ENCODE measurements at places on chromosomes 5 and 9.

DNA sequence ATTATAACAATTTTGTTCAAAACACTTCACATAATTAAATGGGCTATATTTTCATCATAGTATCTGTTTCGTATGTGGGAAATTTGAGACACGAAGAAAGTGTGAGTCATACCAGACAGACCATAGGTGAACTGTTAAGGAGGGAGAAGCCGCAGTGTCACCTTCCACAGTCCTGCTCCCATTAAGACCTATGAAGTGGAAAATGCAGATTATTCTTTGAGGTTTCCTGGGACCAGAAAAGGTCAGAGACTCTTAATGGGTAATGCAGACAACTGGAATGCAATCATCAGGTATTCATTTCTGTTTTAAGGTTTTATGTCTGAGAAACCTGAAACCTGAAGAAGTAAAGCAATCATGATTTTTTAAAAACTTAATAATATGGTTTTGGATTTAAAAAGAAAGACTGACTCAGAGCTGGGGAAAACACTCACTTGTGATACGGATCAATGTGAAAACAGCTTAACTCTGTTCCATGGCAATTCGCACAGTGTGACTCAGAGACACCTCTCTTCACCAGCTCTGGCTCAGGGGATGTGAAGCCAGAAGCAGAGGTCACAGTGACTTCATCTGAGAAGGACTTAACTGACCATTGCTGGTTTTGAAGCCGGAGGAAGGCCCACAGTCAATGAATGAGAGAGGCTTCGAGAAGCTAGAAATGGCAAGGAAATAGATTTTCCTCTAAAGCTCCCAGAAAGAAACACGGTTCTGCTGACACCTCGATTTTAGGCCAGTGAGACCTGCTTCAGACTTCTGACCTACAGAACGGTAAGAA, 17.2 kb upstream of the GCNT1 start:
- peak; percentile 30 for DNase-seq

GRCh38 chr5:3878267-3878666, 282.6 kb downstream of the IRX1 start:
- DNase-seq, result no peak

GRCh38 chr5:10527281-10527950, 36.5 kb upstream of the ANKRD33B start:
- no peak for DNase-seq

DNA sequence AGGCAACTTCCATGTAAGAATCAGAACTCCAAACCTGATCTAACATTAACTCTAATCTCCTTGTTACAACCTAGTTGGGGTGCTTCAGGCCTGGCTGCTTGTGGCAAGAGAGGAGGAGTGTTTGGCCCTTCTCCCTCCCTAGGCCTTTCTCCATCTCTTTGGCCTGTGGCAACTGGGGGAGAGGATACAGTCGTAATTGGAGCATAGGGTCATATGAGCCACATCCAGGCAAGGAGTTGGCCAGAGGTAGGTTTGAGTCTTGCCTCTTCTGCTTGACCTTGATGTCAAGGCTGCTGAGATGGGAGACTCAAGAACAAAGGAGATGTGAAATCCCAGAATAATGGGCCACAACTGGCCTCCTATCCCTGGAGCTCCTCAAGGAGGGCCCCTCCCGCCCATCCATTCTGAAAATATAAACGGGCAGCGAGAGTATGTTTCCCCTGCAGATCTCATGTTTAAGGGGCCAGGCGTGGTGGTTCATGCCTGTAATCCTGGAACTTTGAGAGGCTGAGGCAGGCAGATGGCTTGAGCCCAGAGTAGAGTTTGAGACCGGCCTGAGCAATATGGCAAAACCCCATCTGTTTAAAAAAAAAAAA, 59.3 kb upstream of the ANGPTL2 start:
- no peak for DNase-seq

GRCh38 chr5:4942831-4943178, 197.3 kb upstream of the ADAMTS16 start:
- no peak for DNase-seq

GRCh38 chr5:30287890-30288289, 905.6 kb upstream of the CDH6 start:
- DNase-seq, result no peak

- DNase-seq, result no peak
Observed at GRCh38 chr9:14025741-14026140, 288.2 kb downstream of the NFIB start.

DNA sequence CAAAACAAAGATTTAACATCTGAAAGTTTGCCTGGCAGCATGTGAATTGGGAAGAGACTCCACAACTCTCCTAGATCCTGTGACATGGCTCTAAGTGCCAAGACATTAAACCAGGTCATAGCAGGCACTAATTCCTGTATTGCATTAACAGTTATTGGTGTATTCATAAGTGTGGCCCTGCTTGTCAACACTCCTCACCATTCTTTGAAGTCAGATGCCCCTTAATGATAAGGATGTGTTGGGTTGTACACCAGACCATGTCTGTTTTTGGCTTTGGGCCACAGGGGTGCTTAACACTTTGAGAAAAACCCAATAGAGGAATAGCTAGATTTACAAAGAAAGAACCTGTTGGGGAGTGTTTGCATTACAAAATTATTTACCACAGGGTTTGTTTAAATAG, 43.4 kb upstream of the PDE8B start:
- no peak for DNase-seq

GRCh38 chr5:53110156-53110555, 599 bp upstream of the MOCS2 start:
- no peak for DNase-seq

- DNase-seq, result no peak
Observed at GRCh38 chr9:134211811-134212485, 47.6 kb upstream of the RNU6ATAC start.

DNA sequence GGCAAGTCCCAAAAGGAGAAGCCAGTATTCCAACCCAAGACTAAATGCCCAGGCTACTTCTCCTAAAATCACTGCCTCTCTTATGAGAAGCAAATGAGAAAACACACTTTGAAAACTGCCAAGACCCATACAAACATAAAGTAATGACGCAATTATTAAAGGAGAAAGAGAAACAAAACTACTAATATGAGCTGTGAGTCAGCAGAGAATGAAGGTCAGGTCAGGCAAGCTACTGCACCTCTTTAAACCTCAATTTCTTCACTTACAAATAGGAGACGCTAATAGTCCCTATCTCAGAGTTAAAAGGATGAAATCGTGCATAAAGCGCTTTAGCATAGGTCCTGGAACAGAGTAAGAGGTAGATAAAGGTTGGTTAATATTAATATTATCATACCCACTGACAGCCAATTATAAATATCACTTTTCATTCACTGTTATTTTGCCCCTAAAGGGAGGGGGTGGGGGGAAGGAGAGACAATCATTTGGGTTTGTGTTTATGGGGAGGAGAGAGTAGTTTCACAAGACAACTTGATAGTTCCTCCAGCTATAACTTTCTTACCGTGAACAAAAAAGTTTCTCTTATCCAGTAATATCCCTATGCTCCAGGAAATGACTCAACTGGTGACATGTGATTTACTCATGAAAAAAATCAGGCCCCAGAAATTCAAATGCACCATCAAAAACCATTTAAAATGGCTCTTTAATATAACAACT, 3.6 kb downstream of the PSMB7 start:
- DNase-seq, result no peak

DNA sequence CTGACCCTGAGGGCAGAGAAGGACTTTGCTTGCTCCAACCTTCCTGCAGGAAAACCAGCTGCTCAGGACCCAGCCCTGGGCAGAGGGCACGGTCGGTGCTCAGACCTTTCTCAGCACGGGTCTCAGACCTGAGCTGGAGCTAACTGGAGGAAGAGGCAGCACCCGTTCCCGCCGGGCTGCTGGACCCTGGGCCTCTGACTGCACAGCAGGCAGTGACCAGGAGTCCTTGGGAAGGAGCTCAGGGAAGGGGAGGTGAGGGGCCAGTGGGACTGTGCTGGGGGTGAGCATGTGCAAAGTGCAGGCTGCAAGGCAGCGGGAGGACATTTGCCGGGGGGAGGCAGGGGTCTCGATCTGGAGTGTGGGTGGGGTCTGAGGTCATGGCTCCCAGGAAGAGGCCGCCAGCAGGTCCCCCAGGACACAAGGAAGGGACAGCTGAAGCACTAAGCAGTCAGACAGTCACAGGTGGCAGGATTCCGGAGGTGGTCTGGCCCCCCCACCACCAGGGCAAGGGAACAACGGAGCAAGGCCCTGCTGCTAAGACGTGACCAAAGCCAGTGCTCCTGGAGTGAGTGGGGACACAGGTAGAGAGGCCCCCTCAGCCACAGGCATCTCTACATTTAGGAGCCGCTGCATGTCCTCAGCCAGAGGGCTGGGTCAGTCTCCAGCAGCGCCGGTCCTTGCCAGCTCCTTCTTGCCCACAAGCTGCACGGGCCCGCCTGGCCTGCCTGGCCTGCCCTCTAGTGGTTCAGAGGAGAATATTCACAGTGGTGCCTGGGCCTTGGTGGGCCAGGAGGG, 4.8 kb upstream of the DPM2 start:
- no peak for DNase-seq

DNA sequence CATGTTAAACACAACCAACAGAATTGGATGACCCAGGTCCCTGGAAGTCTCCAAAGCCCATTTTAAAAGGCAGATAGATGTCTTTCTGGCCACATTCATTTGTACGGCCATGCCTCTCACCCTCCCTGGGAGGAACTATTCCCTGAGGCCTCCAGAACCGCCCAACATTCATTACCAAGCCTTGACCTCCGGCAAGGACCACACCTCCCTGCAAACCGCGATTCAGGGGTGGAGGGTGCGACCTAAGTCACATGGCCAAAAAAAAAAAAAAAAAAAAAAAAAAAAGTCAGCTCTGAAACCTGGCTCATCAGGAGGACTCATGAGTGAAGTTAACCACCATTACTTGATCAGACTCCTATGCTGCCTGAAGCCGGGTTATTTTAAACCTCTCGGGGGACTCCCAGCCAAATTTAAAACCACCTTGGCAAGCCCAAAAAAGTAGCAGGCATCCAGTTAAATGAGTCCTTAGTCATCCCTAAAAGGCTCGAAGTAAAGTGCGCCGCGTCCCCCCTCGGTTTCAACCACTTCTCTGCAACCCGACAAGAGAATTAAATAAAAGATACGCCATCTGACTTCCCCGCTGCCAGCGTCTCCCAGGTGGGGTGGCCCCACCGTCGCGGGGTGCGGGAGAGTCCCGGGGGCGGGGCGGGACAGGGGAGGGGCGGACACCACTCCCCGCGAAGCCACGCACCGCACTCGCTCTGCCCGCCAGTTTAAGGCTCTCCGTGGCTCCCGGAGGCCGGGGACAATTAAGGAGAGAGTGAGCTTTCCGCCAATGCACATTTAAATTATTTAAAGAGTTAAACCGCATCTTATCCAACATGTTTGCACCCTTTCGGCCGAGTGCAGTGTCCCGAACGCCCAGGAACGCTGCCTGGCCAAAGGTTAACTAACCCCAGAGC, 2.3 kb downstream of the KLF9 start:
- peak; percentile 77 for DNase-seq

DNA sequence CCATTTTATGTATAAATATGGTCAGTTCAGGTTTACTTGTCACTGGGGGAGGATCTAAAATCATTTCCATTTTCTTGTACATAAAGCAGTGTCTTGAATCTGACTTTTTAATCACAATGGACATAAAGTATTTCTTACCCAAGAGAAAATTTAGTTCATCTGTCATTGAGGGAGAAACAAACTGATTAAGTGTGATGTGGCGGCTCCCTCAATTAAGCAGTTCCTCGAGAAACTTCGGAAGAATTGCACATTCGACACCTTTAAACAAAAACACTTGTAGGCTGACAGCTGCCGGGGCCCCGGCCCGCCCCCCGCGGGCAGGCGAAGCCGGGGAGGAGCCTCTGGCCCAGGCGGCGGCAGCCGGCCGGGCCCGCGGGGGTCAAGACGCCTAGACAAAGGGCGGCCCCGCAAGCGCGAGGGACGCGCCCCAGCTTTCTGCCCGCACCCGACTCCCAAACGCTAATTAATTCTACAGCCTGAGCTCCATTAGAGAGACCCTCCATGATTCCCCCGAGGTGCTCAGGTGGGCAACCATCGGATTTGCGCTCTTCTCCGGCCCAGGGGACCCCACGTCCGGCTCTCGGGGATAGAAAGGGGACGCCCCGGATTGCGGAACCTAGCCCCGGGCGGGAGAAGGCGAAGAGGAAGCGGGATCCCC, 750 bp downstream of the TRIM36 start:
- DNase-seq, result no peak

DNA sequence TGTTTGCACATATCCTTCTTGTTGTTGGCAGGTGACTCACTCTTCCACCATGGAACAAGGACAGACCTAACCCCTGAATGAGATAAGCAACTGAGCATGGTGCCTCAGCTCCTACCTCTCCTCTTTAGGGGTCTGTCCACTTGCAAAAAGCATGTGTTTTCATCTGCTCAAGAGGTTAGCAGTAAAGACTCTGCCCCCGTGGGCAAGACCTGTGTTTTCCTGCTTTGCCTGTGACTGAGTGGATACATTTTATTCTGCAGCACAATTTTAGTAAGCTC, 111.0 kb upstream of the LIFR start:
- no peak for DNase-seq

GRCh38 chr9:122366074-122366660, 4.7 kb upstream of the PTGS1 start:
- no peak for DNase-seq

DNA sequence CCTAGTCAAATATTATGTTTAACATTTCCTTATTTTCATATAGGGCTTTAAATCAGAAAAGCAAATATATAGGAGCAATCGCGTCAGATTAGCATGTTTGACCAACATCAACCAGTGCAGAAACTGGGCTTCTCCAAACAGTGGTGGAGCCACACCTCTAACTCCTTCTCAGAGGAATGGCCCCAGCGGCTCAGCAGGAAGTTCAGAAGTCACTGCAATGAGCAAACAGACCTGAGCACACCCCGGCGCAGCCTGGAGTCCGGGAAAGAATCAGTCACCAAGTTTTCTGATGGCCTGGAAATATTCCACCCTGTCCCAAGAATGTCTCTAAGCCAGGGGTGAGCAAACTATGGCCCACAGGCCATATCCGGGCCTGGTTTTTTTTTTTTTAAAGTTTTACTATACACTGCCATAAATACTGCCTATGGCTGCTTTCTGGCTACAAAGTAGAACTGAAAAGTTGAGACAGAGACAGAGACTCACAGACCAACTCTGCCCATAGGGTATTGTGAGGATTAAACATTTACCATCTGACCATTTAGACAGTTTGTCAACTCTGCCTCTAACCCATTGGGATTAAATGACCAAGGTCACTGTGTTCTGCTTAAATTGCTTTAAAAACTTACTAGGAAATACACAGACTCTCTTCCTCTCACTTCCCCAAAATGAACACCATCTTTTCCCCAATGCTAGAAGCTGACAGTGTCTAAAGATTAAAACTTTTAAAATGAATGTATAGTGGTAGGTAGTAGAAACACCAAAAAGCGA, 5.4 kb downstream of the GOLM1 start:
- DNase-seq, result no peak

- DNase-seq, result no peak
Observed at GRCh38 chr9:23288545-23288944, 537.5 kb downstream of the ELAVL2 start.

GRCh38 chr5:56737002-56737621, 78.2 kb upstream of the MAP3K1 start:
- no peak for DNase-seq

- DNase-seq, result no peak
Observed at GRCh38 chr9:28207657-28208056, 634.4 kb upstream of the C9orf72 start.
